ENCODE measurements at places on chromosomes 3 and 15.

DNA sequence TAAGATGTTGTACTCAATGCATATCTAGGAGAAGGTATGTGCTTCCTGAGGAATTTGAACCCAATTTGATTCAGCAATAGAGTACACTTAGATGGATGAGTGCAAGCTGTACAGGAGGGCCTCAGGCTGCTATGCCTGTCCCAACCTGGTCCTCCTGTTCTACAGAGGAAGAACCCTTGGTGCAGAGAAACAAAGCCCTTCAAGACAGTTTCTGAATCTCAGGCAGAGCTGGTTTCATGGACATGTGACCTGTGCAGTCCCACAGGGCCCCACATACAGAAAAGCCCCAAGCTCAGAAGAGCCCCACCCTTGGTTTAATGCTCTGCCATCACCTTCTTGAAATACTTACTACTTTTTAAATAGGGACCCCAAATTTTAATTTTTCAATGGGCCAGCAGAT lies 15.3 kb downstream of the FOXP1 start:
- DNase-seq: no peak

DNA sequence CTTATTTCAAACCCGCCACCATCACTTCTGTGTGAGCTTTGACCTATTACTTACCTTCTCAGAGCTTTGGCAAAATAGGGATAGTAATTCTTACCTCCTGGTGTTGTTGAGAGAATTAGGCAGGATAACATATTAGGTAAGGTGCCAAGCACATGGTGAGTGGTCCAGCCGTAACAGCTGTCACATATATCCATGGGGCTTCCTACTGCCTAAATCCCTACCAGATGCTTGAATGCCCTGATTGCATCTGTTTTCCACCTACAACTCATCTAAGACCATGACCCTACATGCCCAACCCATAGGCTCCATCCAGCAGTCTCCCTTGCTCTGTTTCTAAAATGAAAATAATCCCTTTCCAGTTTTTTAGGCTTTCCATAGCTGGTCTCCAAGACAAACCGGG lies 162.3 kb upstream of the NR2E3 start:
- DNase-seq: no peak

- peak; percentile 40 for DNase-seq
Observed at GRCh38 chr3:133965013-133965570, 64.6 kb downstream of the SLCO2A1 start.

DNA sequence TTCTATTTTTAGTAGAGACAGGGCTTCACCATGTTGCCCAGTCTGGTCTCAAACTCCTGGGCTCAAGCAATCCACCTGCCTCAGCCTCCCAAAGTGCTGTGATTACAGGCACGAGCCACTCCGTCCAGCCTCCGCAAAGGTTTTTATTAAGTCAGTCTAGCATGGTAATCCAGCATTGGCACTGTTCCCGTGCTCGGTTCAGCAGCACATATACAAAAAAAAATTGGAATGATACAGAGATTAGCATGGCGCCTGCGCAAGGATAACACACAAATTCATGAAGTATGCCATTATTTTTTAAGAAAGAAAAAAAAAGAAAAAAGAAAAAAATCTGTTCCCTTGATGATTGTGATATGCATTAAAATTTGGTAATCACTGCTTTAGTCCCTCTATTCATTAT lies 8.5 kb downstream of the CKMT1A start:
- DNase-seq: no peak

Measured in fibroblast of skin of back (primary cell).